Activated naive CD8-positive, alpha-beta T cell treated with anti-CD3 and anti-CD28 coated beads, Interleukin-2, amount 50 U/mL, for 24 hours (primary cell): ENCODE measurements at places on chromosomes 4 and X.

DNA sequence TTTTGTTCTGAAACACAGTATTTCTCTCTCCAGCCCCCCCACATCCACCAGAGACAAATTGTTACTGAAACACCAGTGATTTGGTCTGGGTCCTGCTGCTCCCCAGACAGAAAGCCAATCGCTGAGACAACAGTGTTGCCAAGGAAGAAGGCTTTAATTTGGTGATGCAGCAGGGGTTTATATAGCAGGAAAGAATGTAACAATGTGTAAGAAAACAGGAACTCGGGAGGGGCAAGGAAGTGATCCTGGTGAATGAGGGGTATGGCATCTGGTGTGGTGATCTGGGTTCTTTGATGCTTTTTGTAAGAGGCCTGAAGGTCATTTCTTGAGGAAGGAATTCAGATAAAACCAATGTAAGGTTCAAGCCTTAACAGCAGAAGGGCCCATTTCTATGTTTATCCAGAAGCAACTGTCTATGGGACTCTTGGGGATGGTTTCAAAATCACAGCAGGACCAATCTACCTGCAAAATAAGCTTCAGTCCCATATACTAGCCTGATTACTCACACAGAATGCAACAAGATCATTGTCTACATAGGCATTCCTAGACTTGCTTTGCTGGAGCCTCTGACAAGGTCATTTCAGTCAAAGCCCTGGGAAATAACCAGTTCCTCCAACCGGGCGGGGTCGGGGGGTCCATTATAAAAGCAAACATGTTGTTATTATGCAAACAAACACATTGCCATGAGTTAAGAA, 445.2 kb upstream of the ZFP42 start:
- no peaks in the 10 kb centered on the region for H3K27me3 ChIP-seq
- no peak for DNase-seq
- H3K36me3 ChIP-seq, result no peaks in the 10 kb centered on the region
- no peak overlapping the region for H3K27ac ChIP-seq

DNA sequence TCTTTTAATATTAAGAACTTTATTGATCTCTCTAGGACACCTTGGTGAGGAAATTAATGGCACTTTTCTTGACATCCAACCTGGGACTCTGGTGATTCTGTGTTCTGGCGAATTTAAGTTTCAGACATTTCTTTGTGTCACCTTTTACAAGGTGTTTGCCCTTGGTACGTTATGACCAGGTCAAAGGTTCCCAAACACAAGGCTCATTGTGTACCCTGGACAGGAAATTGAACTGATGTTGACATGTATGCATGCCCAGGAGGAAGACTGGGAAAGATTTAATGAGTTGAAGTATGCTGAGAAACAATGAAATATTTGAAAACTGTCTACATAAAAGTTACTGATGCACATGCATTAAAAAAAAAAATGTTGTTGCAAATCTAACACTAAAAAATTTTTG, 22.1 kb downstream of the NIPAL1 start:
- no peak for DNase-seq
- H3K4me1 ChIP-seq, result peaks cover 84% of the 10 kb centered on the region
- no peaks in the 10 kb centered on the region for H3K27me3 ChIP-seq
- no peak overlapping the region for H3K4me3 ChIP-seq
- peaks cover 20% of the 10 kb centered on the region for H3K36me3 ChIP-seq

- no peak overlapping the region for H3K4me3 ChIP-seq
- peaks cover 8% of the 10 kb centered on the region for H3K4me1 ChIP-seq
- DNase-seq, result no peak
- H3K36me3 ChIP-seq, result no peaks in the 10 kb centered on the region
- no peak overlapping the region for H3K27ac ChIP-seq
Measured at GRCh38 chr4:17258106-17258505, 253.8 kb downstream of the QDPR start.

- H3K36me3 ChIP-seq, result no peaks in the 10 kb centered on the region
- H3K27ac ChIP-seq, result no peak overlapping the region
Measured at GRCh38 chrX:106621836-106622235, 10.1 kb downstream of the RADX start.

DNA sequence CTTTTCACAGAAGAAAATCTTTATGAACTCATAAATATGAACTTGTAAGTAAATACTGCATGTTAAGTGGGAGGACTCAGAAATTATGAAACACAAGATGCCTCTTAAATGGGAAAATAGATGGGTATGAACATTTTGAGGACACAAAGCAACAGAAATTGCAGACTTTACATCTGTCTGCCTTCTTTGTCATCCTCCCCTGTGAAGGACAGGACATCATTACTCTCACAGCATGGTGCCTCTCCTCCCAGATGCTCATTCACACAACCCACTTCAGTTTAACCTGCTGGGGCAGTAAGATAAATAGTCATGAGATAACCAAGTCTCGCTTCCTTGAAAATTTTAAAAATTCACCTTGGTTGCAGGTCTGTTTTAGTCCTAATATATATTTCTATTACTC, 144.5 kb downstream of the APBB2 start:
- H3K4me1 ChIP-seq, result no peaks in the 10 kb centered on the region
- H3K36me3 ChIP-seq, result no peaks in the 10 kb centered on the region

GRCh38 chrX:16076834-16077233, 46.5 kb upstream of the GRPR start:
- no peak overlapping the region for H3K4me3 ChIP-seq
- H3K27ac ChIP-seq, result no peak overlapping the region
- H3K36me3 ChIP-seq, result no peaks in the 10 kb centered on the region
- no peaks in the 10 kb centered on the region for H3K4me1 ChIP-seq
